Peyer's patch (tissue), 4 donors: ENCODE measurements at places on chromosomes 2 and 18. TPM values are rescaled to one million over a fixed set of nuclear protein-coding genes. Genes with fewer than 3 reads are reported as not detected.

The TFPI gene
- 80.7 TPM for total RNA-seq

The POLR1A gene
- 13.8 TPM for total RNA-seq

DNA sequence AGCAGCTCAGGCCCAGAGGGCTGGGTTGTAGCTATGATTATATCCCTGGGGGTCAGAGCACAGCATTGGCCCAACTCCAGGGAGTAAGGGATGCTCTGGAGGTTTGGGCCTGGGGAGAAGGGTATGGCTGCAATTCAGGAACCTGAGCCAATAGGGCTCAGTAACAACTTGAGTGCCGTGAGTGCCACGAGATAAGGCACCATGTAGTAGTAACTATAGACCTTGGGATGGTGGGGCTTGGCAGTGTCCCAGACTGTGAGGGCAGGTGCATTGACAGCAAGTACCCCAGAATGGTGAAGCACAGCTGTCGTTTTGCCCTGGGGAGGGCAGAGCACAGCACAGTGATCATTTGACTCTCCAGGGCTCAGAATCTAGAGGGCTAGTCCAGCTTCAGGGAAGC is 45.1 kb upstream of the ZNF396 start:
- DNase-seq = no peak

The PDE1A gene
- 12.4 TPM for total RNA-seq

DNA sequence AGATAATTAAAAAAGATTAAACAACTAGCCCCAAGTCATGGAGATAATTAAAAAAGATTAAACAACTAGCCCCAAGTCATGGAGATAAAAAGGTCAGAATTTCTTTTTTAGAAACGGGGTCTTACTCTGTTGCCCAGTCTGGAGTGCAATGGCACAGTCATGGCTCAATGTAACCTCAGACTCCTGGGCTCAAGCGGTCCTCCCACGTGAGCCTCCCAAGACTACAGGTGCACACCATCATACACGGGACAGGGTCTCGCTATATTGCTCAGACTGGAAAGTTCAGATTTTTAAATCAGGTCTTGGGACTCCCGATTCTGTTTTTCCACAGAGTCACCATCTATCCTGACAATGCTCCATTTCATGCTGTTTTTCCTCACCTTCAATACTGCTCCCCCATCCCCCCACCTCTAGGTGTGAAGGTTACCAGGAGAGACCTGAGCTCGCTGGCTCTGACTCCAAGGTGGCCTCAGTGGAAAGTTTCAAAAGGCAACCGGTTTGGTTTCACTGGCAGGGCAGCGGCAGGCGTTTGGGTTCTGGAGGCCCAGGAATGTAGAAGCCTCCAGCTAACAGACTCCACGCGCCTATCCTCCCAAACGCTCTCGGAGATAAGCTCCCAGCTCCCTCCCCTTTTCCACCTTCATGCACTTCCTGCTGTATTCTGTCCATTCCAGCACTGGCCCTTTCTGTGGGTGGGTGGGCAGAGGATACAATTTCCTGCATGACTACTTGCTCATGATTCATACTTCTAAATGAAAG is 2.9 kb upstream of the SEMA4C start:
- no peak for DNase-seq

The EPG5 gene
- total RNA-seq = 61.1 TPM

DNA sequence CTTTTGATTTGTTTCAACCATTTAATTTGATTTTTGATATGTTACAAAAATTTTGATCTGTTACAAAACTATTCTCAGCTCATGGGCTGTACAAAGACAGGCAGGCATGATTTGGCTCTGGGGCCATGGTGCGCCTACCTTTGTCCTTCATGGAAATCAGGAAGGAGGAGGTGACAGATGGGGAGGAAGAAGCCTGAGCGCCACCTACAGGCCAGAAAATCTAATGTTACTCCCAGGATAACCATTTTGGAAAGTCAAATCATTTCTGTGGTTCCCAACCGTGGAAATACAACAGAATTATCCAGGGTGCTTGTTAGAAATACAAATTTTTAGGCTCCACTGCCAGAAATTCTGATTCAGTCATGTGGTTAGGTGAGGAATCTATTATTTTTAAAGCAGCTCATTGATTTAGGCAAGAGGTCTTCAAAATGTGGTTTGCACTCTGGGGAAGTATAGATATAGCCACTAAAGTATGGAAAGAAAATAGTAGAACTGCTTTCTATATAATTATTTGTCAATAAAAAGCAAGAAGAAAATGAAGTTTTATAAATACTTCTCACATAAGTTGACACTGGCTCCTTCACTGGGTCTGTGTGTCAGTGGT is 93.9 kb downstream of the EVA1A start:
- DNase-seq = peak; percentile 26

DNA sequence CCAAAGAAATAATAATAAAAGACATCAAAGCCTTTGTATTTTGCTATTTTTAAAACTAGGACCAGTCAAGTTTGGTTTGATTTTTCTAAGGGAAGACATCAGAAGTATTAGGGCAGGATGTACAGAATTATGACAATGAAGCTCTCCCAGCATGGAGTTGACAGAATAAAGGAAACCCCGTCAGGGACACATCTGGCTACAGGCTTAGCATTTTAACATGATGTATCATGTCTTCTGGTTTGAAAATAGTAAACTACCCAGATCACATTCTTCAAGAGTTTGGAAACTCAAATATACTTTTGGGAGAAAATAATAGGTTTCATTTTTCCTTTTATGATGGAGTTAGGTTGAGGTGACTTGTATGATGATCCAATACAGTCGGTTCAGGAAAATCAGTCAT is 552.0 kb upstream of the CDH2 start:
- DNase-seq = no peak

The ARHGEF33 gene
- not detected for total RNA-seq

GRCh38 chr2:131011486-131011885 is 81.8 kb downstream of the FAM168B start:
- DNase-seq = no peak

The TMEM247 gene
- total RNA-seq = not detected

- DNase-seq = no peak
Observed at GRCh38 chr2:115880558-115880957, 1438.1 kb downstream of the DPP10 start.

DNA sequence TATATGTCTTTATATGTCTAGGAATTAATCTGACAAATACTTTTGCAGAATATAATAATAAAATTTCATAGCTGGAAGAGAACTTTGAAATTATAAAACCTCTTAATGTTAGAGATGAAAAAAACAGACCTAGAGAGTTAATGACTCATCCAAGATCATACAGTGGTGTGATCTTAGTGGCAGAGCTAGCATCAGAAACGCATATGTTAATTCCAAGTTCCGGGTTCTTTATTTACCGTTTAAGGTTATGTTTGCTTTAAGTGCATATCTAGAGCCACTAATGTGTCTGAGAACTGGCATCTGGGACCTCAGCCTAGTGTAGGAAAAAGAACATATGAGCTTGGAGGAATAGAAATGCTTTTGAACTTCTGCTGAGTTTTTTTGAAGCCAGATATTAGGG is 24.3 kb downstream of the CERS6 start:
- DNase-seq = no peak

The UGT1A9 gene
- 12.3 TPM for total RNA-seq

DNA sequence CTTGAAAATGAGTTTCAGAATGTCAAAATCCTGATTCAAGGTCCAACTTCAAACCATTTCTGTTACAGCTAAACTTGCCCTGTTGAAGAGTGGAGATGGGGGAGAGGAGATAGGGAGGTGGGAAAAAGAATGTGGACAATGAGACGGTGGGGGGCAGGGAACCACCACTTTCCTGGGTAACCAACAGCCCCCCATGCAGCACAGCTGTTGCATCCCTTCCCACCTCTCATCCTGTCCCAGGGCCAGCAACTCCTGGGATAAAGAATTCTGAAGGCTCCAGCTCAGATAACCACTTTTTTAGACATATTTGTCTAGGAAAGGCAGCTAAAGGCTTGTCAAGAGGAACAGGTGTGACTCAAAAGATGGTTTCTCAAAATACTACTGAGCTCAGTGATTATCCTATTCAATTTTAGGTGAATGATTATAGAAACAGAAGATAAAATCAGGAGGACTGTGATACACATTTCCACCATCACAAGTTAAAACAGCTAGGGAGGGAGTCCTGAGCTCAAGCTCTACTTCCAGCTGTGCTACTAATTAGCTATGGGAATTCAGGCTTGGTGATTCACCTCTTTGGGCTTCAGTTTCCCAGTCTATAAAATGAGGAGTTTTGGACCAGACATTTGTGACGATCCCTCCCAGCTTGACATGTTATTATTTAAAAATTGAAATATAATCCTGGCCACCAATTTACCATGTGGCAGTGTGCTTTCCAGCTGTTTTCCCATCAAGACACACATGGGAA is 36.3 kb downstream of the HDHD2 start:
- no peak for DNase-seq

- DNase-seq = no peak
Observed at GRCh38 chr2:26238311-26238958, 6.0 kb downstream of the HADHA start.

The PRKAG3 gene
- total RNA-seq = not detected
